Caki2 (cell line): ENCODE measurements at places on chromosomes 2 and 18. TPM values are rescaled to one million over a fixed set of nuclear protein-coding genes. Genes with fewer than 3 reads are reported as not detected.

Gene ZNF385B
- not detected in 2 replicates for total RNA-seq

Gene DCDC2C
- not detected in 2 replicates for total RNA-seq

Gene CXCR1
- not detected in 2 replicates for total RNA-seq

Gene SP5
- total RNA-seq = 0.26 and 1.8 TPM in 2 replicates

Gene MRO
- total RNA-seq = not detected in 2 replicates

Gene MAPK4
- total RNA-seq = not detected in 2 replicates

Gene CNGA3
- not detected in 2 replicates for total RNA-seq

Gene DNAJC5G
- not detected in 2 replicates for total RNA-seq

Gene C18orf63
- not detected in 2 replicates for total RNA-seq

Gene NIF3L1
- total RNA-seq = 57.7 and 87.3 TPM in 2 replicates

Gene ST8SIA3
- total RNA-seq = not detected in 2 replicates

Gene IL1RN
- total RNA-seq = 0.78 and 2.6 TPM in 2 replicates

Gene M1AP
- total RNA-seq = not detected in 2 replicates

Gene SALL3
- total RNA-seq = not detected in 2 replicates

Gene FEV
- total RNA-seq = not detected in 2 replicates

Gene IL1F10
- total RNA-seq = not detected in 2 replicates

Gene HOXD9
- 9.5 and 13.4 TPM in 2 replicates for total RNA-seq

Gene CHRNA1
- not detected in 2 replicates for total RNA-seq

Gene REG3G
- not detected in 2 replicates for total RNA-seq

Gene FBXO41
- total RNA-seq = 0.44 and 1.2 TPM in 2 replicates

Gene SPHKAP
- not detected in 2 replicates for total RNA-seq

Gene DSG2
- total RNA-seq = 40.9 and 42.9 TPM in 2 replicates

Gene OTOS
- not detected in 2 replicates for total RNA-seq

Gene CHRND
- not detected in 2 replicates for total RNA-seq

Gene LRPPRC
- total RNA-seq = 60.9 and 74.8 TPM in 2 replicates

Gene TMBIM1
- total RNA-seq = 159 and 177 TPM in 2 replicates

Gene PARD6G
- total RNA-seq = 1.2 and 1.3 TPM in 2 replicates

Gene APCDD1
- 0.29 TPM in 1 of 2 replicates, not detected in the other for total RNA-seq
